ENCODE measurements at places on chromosomes 11 and 22. TPM values are rescaled to one million over a fixed set of nuclear protein-coding genes. Genes with fewer than 3 reads are reported as not detected.
A peak's percentile ranks its signal among the peaks of the same experiment; 100 is the strongest.

The TIGD3 gene
- total RNA-seq, result 0.58 TPM

The STK33 gene
- 1.4 TPM for total RNA-seq

GRCh38 chr22:49272546-49273125 is 555.0 kb downstream of the BRD1 start:
- DNase-seq, result no peak
- no peak overlapping the region for H3K4me3 ChIP-seq
- no peaks in the 10 kb centered on the region for H3K4me1 ChIP-seq
- H3K36me3 ChIP-seq, result no peaks in the 10 kb centered on the region

DNA sequence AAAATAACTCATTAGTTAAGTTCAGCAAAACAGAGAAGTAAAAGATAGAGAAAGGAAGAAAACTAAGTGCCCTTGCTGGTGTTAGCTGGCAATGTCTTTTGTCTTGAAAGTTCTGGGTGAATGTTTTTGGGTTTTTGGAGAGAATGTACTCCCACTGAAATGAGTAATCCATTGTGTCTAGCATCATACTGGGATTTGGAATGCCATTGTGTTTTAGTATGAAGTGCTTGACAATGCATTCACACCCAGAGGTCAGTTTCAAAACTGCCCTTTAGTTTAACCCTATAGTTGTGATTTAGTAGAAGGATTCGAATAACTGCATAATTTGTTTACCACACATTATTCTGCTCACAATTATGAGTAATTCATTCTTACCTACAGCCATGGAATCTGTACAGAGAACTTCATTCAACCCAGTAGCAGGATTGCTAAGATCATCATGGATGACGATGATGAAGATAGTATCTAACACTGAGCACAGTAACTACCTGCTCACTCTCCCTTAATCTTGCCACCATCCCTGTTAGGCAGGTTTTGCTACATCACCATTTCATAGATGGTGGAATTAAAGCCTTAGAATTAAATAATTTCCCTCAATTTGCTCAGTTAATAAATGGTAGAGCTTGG is 33.9 kb downstream of the MAML2 start:
- H3K4me1 ChIP-seq, result peaks cover 76% of the 10 kb centered on the region
- H3K4me3 ChIP-seq, result no peak overlapping the region
- DNase-seq, result no peak
- peak overlapping the region; percentile 42 for H3K27ac ChIP-seq
- H3K36me3 ChIP-seq, result peaks cover 21% of the 10 kb centered on the region

The CDCA5 gene
- 111 TPM for total RNA-seq

- no peak for DNase-seq
- H3K27ac ChIP-seq, result no peak overlapping the region
- H3K36me3 ChIP-seq, result no peaks in the 10 kb centered on the region
- H3K4me3 ChIP-seq, result no peak overlapping the region
- no peaks in the 10 kb centered on the region for H3K27me3 ChIP-seq
These were observed 78.9 kb upstream of the SPON1 start for GRCh38 chr11:13883589-13883988.

All from activated CD4-positive, alpha-beta T cell treated with anti-CD3 and anti-CD28 coated beads for 36 hours (primary cell).